ENCODE measurements at places on chromosomes 5 and 9.
A peak's percentile ranks its signal among the peaks of the same experiment; 100 is the strongest.

- no peak for DNase-seq
Measured at GRCh38 chr9:134342746-134343115, 16.5 kb downstream of the RXRA start.

DNA sequence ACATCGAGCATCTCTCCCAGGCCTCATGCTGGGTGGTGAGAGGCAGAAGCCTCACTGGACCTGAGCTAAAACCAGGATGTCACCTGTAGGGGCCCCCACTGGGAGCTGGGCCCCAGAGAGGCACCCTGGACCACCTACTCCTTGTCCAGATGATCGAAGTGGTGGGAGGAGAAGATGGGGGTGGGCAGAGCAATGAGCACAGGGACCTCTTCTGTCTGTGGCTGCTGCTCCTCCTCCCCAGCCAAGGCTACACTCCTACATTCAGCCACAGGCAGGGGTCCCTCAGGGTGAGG lies 227.5 kb downstream of the CACNA1B start:
- no peak for DNase-seq

DNA sequence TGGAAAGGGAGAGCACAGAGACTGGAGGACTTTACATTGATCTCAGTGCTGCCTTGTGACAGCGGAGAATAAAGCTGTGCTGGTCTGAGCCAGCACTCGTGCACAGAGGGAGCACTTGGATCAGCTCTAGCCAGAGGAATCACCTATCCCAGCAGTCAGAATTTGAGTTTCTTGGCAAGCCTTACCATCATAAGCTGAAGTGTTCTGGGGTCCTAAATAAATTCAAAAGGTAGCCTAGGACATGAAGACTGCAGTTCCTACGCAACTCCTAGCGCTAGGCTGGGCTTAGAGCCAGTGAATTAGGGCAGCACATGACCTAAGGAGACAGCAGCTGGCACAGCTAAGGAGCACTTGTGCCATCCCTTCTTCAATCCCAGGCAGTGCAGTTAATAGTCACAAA lies 119.5 kb downstream of the HMHB1 start:
- no peak for DNase-seq

GRCh38 chr9:109192732-109193361 lies 25.8 kb upstream of the FRRS1L start:
- peak; percentile 20 for DNase-seq

GRCh38 chr5:140317859-140318258 lies 15.0 kb upstream of the PFDN1 start:
- DNase-seq: peak; percentile 84

GRCh38 chr9:124198331-124198730 lies 59.4 kb upstream of the NEK6 start:
- no peak for DNase-seq

DNA sequence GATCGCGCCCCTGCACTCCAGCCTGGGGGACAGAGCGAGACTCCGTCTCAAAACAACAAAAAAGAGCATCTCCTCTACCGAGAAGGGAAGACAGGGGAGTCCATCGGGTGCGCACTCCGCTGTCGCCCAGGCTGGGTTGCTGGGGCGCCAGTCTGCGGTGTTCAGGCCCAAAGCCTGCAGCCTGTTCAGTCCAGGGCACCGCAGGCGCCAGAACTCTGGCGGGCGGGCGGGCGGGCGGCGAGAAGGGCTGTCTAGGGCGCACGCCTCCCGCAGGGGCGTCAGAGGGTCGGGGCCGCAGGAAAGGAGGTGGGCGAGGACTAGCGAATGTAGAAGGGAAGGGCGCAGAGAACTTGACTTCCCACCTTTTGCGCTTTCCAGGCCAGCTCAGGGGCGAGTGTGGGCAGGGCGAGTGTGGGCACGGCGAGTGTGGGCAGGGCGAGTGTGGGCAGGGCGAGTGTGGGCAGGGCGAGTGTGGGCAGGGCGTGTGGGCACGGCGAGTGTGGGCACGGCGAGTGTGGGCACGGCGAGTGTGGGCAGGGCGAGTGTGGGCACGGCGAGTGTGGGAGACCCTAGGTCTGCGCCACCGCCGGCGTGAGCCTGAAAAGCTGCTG lies 10.5 kb downstream of the PROP1 start:
- DNase-seq: no peak

GRCh38 chr9:4933861-4934260 lies 51.2 kb upstream of the JAK2 start:
- DNase-seq: no peak

DNA sequence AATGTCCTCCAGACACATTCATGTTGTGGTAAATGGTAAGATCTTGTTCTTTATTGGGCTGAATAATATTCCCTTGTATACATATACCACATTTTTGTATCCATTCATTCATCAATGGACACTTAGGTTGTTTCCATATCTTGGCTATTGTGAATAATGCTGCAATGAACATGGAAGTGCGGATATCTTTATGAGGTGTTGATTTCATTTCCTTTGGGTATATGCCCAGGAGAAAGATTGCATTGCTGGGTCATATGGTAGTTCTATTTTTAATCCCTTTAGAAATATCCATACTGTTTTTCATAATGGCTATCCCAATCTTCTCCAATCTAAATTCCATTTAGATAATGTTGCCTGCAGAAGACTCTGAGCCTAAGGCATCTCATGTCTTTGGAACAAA lies 78.0 kb upstream of the TNC start:
- no peak for DNase-seq
